ENCODE measurements at places on chromosomes 6 and 20.
A peak's percentile ranks its signal among the peaks of the same experiment; 100 is the strongest.

GRCh38 chr6:47144306-47144705, 102.2 kb upstream of the ADGRF1 start:
- peak; percentile 85 for DNase-seq

GRCh38 chr6:150999107-150999506, 133.6 kb downstream of the MTHFD1L start:
- peak; percentile 17 for DNase-seq

- peak; percentile 46 for DNase-seq
Measured at GRCh38 chr6:26604026-26604425, 7.3 kb downstream of the ABT1 start.

- no peak for DNase-seq
Measured at GRCh38 chr20:63261060-63261794, 7.0 kb upstream of the NKAIN4 start.

- peak; percentile 98 for DNase-seq
Measured at GRCh38 chr20:53915446-53916172, 154.8 kb downstream of the BCAS1 start.

- DNase-seq, result no peak
Measured at GRCh38 chr6:16222826-16223225, 15.6 kb upstream of the GMPR start.

- no peak for DNase-seq
Measured at GRCh38 chr6:110098511-110099116, 80.9 kb downstream of the WASF1 start.

DNA sequence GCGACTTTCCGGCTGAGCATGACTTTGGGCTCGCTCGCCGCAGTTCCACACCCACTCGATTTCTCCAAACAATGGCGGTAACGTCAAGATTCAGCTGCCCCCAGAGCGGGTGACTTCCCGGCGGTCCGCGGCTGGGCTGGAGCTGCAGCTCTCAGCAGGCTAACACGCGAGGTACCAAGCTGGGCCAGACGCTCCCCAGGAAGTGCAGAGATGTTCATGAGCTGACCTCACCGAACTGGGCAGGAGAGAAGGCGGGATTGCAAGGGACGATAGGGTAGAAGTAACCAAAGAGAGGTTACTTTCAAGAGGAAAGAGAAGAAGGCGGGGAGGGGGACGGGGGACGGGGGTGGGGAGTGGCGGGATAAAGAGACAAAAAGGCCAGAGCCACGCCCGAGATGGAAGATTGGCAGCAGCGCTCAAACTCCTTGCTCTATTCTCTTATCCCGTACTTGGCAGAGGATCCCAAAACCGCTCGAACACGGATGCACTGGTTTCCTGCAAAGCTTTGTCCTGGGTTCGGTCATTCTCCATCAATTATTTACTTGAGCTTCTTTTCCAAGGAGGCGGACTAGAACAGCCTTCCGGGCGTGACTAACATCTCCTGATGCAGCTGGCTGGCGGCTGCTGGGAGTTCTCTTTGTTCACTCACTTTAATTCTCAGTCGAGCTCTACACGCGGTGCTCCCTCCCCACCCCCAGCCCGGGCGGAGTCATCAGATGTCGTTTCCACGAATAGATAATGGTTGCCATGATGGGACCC, at the start of gene MTCL3:
TSS of gene MTCL3 (minus strand) at position 626 of the 759 bp plus-strand sequence.
- no peak for DNase-seq

- DNase-seq, result peak; percentile 38
Measured at GRCh38 chr6:4664117-4664626, 112.0 kb upstream of the CDYL start.

DNA sequence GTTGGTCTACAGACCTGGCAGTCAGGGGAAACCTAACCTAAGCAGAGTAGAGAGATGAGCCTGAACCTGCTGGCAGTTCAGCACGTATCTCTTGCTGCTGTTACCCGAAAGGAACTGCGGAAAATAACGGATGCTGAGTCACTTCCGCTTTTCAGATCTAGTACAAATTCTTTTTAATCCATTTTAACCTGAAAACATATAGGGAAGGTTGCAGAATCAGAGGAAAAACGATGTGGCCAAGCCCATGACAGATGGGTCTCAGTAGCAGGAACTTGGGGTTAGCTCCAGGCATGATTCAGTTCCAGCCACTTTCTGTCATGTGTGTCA, 351.9 kb upstream of the PRND start:
- DNase-seq, result peak; percentile 67

GRCh38 chr6:45378334-45378926, 696 bp upstream of the SUPT3H start:
- DNase-seq, result peak; percentile 47

DNA sequence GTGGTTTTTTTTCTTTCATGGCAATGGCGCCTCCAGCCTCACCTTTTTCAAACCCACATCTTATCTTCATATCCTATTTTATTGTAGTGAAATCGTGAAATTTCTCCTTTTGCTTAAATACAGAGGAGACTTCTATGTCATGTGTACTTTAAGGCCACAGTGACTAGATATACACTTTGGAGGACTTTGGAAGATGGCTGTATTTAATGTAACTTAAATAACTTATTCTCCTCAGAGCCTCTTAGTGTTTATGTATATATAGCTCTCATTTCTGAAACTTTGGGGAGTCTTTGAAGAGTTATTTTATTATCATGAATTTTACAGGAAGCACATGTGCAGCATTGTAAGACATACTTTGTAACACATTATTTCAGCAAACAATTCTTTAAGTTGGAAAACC, 968 bp downstream of the LAMA2 start:
- no peak for DNase-seq

GRCh38 chr6:111709201-111709600, 103.5 kb upstream of the TRAF3IP2 start:
- no peak for DNase-seq

DNA sequence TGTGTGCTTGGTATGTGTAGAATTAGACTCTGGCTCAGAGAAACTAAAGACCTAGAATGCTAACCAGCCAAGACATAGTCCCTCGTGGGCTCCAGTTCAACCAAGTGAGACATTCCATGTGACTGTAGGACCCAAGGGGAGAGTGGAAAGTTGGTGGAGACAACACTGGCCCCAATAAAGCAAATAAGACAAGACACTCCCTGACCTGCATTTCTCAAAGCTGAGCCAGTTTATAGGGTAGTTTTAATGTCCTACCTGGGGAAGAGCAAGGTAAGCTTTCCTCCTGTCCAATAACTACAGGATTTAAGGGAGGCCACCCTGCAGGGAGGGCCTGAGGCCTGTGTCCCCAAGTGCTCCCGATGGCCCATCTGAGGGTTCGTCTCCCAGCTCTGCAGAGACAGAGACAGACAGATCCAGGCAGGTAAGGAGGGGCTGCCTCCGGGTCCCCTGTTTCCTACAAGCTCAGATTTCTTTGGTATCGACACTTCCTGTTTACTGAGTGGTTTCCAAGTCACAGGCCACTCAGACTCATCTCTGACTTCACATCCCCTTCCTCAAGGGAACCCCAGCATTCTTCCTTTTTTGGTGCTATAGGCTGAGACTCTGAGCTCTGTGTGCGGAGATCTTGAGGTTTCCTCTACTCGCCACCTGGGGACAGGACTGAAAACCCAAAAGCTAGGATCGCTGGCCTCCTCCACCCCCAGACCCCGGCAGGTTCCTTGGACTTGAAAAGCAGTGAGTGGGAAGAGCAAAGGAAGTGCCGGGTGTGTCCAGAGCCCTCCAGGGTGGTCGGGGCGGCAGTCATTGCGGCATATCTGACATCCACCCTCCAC, 92.4 kb downstream of the PRND start:
- DNase-seq, result peak; percentile 83

DNA sequence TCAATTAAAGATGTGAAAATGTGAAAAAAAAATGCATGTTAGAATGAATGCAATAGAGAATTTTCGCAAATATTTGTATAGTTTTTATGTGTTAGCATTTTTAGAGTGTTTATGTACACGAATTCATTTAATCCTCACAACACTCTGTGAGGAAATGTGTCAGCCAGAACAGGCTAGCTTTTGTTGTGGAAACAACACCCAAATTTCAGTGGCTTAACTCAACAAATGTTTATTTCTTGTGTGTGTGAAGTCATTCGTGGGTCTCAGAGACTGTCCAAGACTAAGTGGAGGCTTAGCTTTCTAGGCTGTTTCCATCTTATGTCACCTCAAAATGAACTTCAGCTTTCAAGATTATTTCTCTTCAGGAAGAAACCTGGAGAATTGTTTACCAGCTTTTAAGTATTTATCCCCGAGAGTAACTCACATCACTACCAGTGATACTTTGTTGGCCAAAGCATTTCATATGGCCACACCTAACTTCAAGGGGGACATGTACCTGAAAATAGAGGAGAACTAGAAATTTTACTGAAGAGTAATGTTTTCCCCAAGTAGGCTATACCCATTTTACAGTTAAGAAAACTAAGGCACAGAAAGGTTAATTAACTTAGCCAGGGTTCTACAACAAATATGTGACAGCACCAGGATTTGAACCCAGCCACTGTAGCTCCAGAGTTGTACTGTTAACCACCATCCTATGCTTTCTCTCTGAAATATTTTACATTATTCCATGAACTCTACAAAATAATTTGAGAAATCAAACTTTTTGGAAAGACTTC, 306.1 kb downstream of the QKI start:
- no peak for DNase-seq

DNA sequence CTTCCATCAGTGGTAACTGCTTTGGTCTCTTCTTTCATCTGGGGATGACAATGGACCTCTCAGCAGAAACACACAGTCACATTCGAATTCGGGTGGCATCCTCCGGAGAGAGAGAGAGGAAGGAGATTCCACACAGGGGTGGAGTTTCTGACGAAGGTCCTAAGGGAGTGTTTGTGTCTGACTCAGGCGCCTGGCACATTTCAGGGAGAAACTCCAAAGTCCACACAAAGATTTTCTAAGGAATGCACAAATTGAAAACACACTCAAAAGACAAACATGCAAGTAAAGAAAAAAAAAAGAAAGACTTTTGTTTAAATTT, 6.1 kb downstream of the EDN1 start:
- no peak for DNase-seq

- DNase-seq, result no peak
Measured at GRCh38 chr6:168078175-168078942, 653 bp downstream of the FRMD1 start.

GRCh38 chr6:12094689-12095088, 82.6 kb downstream of the HIVEP1 start:
- no peak for DNase-seq

- no peak for DNase-seq
Measured at GRCh38 chr6:27743787-27744186, 168.4 kb downstream of the OR2B2 start.

DNA sequence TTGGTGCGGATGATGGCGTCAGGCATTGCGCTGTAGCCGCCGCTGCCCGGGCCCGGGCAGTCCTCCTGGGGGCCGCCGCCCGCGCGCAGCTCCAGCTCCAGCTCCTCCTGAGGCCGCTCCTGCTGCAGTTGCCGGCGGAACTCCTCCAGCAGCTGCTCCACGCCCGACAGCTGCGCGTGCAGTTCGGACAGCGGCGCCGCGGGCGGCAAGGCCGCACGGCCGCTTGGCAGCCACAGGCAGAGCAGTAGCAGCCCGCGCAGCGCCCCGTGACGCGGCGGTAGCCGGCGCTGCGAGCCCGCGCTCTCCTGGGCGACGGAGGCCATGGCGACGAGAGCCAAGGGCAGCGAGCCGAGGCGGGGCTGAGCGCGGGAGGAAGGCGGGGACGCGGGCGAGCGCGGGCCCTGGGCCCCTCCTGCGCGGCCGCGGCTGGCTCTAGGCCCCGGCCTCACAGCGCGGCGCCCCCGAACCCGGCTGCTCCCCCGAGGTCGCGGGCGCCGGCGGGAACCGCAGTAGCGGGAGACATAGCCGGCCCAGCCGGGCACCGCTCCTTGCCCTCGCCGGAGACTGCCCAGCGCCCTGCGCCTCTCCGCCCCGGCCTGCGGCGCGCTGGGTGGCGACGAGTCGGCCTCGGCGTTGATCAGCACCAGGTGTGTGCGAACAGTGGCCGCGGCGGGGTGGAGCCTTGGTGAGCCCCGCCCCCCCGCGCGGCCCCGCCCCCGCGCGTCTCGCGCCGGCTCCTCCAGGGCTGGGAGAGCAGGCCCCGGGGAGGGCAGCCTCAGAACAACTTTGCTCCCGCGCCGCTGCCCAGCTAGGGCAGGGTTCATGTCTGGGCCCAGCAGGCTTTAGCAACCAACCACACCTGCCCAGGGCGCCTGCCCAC, at the start of gene LRP11:
TSS of gene LRP11 (minus strand) at position 662 of the 880 bp plus-strand sequence. CDS start at position 323, 339 bp downstream.
- DNase-seq, result peak; percentile 81

DNA sequence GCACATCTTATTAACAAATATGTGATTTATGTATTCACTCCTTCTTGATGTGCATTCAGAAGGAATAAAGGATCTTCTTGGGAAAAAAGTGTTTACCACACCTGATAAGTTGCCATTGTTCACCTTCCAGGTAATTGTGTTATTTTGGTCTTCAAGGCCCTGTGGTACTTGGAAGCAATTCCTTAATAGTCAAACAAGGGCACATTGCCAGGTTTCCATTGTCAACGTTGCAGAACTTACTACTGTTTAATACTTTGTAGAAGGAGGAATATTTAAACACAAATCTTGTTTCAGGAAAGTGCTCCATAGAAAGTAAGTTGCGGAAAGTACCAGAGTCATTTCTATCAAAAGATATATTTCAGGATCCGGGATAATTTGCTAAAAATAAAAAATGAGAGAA, 129.5 kb upstream of the SGK1 start:
- no peak for DNase-seq

DNA sequence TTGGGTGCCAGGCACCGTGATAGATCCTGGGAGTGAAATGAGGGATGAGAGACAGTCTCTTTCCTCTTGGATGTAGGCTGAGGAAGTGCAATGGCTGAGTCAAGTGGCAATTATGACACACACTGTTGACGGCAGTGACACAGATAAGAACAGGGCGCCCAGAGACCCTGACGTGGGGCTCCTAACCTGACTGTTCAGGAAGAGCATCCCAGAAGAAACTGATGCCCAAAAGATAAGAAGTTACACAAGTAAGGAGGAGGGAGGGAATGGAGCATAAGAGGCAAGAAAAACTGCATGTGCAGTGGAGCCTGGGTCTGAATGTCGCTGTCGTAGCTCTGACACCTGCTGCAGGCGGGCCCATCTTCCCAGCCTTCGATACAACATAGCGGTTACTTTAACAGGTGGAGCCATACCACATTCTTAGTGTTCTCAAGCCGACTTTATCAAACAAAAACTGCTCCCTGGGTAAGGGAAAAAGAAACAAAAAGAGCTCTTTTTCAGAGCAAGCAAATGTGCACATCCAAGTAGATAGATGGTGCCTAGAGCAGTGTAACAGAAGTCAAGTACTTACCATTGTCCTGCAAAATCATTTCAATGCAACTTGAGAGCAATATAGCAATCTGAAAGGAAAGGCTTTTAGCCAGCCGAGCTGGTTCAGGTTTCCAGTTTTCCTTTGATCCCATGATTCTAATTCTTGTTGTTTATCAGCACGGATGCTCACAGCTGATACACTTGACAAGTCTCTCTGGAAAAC, 463.9 kb upstream of the JARID2 start:
- DNase-seq, result no peak

GRCh38 chr6:99602520-99603420, 3.9 kb upstream of the PRDM13 start:
- DNase-seq, result no peak

DNA sequence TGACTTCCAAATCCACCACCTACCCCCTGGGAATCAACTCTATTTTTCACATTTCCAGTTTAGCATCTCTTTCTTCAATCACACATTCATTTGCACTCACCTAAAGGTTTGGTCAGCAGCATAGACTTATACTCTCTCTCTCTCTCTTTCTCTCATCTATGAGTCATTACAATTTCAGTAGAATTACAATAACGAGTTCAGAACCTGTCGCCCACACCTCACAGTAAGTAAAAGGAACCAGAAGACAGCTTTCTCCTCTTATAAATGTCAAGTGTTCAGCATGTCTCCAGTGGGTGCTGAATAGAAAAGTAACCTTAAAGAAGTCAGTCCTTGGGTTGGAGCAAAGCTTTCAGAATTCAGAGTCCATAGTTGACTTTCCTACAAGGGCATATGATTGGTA, 1.1 kb upstream of the PHACTR1 start:
- DNase-seq, result no peak

GRCh38 chr6:84769306-84769705, 4.9 kb upstream of the TBX18 start:
- DNase-seq, result no peak
